ENCODE measurements at places on chromosomes 11 and 22. TPM values are rescaled to one million over a fixed set of nuclear protein-coding genes. Genes with fewer than 3 reads are reported as not detected.

DNA sequence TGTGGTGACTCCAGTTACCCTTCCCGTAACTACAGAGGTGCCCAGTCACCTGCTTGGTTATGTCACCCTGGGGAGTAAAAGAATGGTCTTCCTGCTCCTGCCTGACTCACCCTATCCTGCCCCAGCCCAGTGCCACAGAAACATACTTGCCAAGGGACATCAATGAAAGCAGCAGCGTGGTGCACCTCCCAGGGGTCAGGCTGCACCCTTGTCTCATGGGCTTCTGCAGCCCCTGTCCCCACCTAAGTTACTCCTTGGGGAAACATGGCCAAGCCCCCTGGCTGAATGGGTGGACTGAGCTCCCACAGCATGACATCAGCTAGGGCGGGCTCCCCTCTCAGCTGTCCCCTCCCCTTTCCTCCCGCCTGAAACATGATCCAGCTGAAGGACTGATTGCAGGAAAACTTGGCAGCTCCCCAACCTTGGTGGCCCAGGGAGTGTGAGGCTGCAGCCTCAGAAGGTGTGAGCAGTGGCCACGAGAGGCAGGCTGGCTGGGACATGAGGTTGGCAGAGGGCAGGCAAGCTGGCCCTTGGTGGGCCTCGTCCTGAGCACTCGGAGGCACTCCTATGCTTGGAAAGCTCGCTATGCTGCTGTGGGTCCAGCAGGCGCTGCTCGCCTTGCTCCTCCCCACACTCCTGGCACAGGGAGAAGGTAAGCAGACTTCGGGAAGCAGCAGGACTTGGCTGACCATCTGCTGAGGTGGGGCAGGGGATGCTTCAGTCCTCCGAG, at the start of gene HTR3A:
HTR3A (plus strand) TSS at position 368 of the 730 bp plus-strand sequence; CDS start at position 586, 218 bp downstream.
- H3K4me3 ChIP-seq: no peak within 1 kb of the TSS
- H3K27me3 ChIP-seq: no peaks in the 10 kb centered on the region
- DNase-seq: peak; percentile 39
- H3K36me3 ChIP-seq: no peaks in the 10 kb centered on the region
- H3K4me1 ChIP-seq: no peaks in the 10 kb centered on the region

GRCh38 chr11:96143041-96143521, 199.9 kb downstream of the MAML2 start:
- H3K27ac ChIP-seq: no peak overlapping the region
- no peaks in the 10 kb centered on the region for H3K27me3 ChIP-seq
- DNase-seq: no peak
- H3K4me3 ChIP-seq: no peak overlapping the region
- H3K4me1 ChIP-seq: no peaks in the 10 kb centered on the region

- H3K4me3 ChIP-seq: no peak overlapping the region
- H3K27ac ChIP-seq: no peak overlapping the region
- no peaks in the 10 kb centered on the region for H3K36me3 ChIP-seq
- H3K27me3 ChIP-seq: no peaks in the 10 kb centered on the region
- no peaks in the 10 kb centered on the region for H3K4me1 ChIP-seq
Observed at GRCh38 chr22:48099671-48100070, 1337.2 kb downstream of the TBC1D22A start.

GRCh38 chr11:45622861-45623260, 42.6 kb downstream of the CHST1 start:
- H3K27ac ChIP-seq: no peak overlapping the region
- H3K4me3 ChIP-seq: no peak overlapping the region
- H3K36me3 ChIP-seq: no peaks in the 10 kb centered on the region
- no peaks in the 10 kb centered on the region for H3K4me1 ChIP-seq

DNA sequence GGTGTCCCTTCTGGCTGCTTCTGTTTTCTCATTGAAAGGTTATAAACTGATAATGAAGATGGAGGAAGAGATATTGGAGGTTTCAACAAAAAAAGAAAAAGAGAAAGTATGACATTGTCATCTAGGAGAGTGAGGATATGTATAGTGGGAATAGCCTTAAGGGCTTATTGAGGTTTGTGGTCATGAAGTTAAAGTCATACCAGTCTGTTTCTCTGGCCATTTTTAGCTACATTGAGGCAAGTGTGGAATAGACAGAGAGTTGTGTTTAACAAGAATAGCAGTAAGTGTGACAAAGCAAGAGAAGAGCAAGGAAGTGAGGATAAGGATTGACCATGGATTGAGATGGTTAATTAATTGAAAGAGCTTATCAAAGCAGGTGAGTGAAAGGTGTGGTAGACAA, 110.4 kb downstream of the ELP4 start:
- H3K4me1 ChIP-seq: no peaks in the 10 kb centered on the region
- H3K27me3 ChIP-seq: no peaks in the 10 kb centered on the region
- no peak overlapping the region for H3K4me3 ChIP-seq
- H3K36me3 ChIP-seq: no peaks in the 10 kb centered on the region
- DNase-seq: no peak
- H3K27ac ChIP-seq: no peak overlapping the region

GRCh38 chr11:76859708-76860227, 950 bp upstream of the ACER3 start:
- DNase-seq: no peak
- no peaks in the 10 kb centered on the region for H3K27me3 ChIP-seq
- no peaks in the 10 kb centered on the region for H3K36me3 ChIP-seq
- no peak overlapping the region for H3K27ac ChIP-seq

The TPBGL gene
- 0.05 TPM for polyA plus RNA-seq

The BATF2 gene
- polyA plus RNA-seq: 3.2 TPM

The CENPM gene
- 1.7 TPM for polyA plus RNA-seq

Data from liver (tissue), 10 donors.